ENCODE measurements at places on chromosomes 1 and 21. TPM values are rescaled to one million over a fixed set of nuclear protein-coding genes. Genes with fewer than 3 reads are reported as not detected.

Gene USH2A
- total RNA-seq, result not detected

Gene OLFML3
- 4.4 TPM for total RNA-seq

Gene WDR64
- total RNA-seq, result not detected

Gene SPRR2B
- not detected for total RNA-seq

Gene SRP9
- total RNA-seq, result 243 TPM

Data from A549 treated with RU486 at 1 μM for 4 hours (cell line).